ENCODE measurements at places on chromosomes 16 and 17. TPM values are rescaled to one million over a fixed set of nuclear protein-coding genes. Genes with fewer than 3 reads are reported as not detected.

Gene SLC16A6
- 0.31 TPM for total RNA-seq

Gene PROCA1
- total RNA-seq, result 1.3 TPM

Gene TNFRSF17
- not detected for total RNA-seq

Gene QRICH2
- total RNA-seq, result 1.1 TPM

Gene CCL2
- total RNA-seq, result 6.2 TPM
